ENCODE measurements at places on chromosomes 12 and 14.

DNA sequence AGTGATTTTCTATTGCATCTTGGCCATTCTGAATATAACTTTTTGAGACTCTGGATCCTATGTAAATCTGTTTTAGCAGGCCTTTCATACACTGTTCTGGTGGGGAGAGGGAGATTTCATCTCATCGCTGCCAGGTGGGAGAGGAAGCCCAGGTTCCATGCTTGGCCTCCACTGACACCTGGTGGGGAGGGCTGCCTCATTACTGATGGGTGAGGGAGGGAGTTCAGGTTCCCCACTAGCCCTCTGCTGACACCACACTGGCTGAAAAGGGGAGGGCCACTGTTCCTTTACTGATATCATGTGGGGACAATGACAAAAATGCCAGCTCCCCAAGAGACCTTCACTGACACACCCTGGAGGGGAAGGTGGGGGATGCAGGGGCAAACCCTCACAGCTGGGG, 2.4 kb upstream of the GALNT8 start:
- DNase-seq, result no peak

DNA sequence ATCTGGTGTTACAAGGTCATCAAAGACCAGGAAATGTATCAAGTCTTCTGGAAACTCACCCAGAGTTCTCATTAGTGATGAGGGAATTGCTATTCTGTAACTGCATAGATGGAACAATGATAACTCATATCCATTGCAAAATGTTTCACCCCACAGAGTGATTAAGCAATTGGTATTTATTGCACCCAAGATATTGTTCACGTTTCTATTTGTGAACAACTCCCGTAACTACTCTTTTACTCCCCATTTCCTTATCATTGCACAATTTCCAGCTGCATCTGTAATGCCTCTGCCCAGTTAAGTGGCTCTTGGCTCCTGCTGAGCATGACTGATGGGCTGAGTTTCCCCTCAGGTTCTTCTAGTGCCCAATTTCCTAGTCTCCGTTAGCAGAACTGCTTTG, 108.7 kb upstream of the PRICKLE1 start:
- DNase-seq, result peak; percentile 99

- no peak for DNase-seq
Observed at GRCh38 chr12:67068204-67068731, 200.9 kb upstream of the CAND1 start.

GRCh38 chr12:15634010-15634683, 155.0 kb downstream of the EPS8 start:
- DNase-seq, result no peak

DNA sequence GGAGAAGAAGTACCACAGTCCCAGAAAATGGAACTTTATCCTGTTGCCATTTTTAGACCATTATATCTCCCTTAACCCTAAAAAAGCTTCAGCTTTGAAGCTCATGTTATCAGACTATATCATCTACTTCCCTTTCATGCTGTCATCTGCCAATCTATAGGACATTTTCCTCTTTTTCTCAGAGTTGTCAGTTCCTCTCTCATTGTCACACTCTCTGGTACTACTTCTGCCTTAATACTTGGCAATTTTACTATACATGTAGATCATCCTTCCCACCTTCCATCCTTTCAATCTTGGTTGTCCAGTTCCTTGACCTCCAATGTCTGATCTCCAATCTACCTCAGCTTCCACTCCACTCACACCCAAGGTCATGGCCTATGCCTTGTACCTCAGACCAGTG, 57.4 kb downstream of the SLC15A5 start:
- DNase-seq, result no peak

GRCh38 chr14:95254288-95254687, 65.4 kb downstream of the CLMN start:
- DNase-seq, result no peak

DNA sequence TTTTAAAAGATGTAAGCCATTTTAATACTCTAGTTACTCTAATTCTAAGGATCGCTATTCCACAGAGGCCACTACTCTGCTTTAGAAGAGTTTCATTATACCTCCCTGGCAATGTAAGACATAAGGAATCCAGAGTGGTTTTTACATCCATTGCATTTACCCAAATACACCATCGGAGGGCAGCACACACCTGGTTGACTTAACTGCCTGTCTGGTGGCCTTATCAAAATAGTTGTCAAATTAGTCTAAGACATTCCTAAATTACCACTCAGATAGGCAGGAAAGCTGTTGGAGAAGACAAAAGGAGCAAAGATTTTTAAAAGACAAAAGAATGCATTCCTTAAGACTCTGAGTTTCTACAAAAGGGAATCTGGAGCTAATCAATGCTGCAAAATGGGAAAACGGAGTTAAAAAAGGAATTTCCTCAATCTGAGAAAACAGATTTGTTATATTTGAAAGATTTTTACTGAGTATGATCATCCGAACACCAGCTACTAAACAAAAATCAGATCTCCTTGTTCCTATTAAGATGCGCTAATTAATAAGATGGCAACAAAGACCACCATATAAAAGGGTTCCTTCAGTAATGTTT, 33.8 kb upstream of the FGD4 start:
- DNase-seq, result peak; percentile 63

GRCh38 chr12:127191129-127191528, 1075.8 kb upstream of the TMEM132C start:
- no peak for DNase-seq

GRCh38 chr14:70811050-70811449, 1.7 kb upstream of the MAP3K9 start:
- DNase-seq, result no peak

DNA sequence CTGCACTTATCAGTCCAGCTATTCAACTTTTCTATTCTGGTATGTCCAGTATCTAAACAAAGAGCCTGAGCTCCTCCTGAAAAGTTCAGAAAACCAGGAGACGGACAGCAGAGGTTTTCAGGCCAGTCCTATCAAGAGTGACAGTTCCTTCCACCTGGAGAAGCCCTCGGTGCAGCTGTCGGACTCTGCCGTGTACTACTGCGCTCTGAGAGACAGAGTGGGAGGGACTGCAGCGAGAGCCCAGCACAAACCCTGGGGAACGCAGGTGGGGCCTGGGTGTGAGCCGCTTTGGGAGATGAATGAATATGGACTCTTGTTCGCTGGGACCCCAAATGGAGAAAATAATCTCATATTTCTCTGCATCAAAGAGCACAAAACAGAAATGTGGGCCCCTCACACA, 329.8 kb upstream of the OR4E1 start:
- DNase-seq, result no peak

DNA sequence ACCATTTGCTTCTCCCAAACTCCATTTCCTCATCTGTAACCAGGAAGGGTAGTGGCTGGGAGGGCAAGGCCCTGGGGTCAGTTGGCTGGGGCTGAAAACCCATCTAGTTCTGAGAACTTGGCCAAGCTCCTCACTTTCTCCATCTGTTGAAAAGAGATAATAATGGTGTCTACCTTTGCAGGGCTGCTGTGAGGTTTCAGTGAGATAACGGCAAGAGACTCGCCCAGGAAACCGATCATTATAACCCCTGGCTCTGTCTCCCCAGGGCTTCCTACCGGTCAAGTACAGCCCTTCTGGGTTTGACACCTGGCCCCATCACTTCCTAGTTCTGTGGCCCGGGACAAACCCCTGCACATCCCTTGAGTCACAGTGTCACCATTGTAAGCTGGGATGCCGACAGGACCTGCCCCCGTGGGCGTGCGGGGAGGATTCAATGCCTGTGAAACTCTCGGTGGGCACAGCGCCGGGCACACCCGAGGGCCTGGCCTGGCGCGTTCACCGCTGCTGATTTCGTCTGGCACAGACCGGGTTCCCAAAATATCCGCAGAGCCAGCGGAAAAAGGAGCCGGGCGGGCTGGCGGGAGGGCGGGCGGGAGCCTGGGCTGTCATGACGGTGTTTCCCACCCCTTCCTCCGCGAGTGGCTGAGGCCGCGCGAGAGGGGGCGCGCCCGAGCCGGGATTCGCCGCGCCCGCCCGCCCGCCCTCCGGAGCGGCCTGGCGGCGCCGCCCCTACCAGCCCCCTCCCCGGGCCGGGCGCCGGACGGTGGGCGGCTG, 4.4 kb downstream of the KMT5A start:
- peak; percentile 23 for DNase-seq

- peak; percentile 62 for DNase-seq
Observed at GRCh38 chr14:66495218-66496098, 9.3 kb downstream of the CCDC196 start.

GRCh38 chr14:81269979-81270375, 49.2 kb upstream of the GTF2A1 start:
- no peak for DNase-seq

DNA sequence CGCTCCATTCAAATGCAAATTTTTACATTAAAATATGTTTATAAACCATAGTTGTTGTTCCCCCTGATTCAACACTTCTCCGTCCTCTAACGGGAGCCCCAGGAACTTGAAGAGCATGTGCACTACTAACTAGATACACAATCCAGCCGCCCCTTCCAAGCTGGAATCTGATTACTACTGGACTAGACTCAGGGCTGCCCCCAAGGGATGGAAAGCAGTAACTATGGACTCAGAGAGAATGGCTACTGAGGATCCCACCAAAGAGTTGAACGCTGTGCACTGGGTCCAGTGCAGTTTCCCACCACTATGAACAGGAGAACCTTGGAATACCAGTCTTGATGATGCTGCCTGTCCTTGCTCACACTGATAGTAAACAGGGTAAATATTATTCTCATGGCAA, 48.6 kb upstream of the PCNX1 start:
- no peak for DNase-seq

GRCh38 chr14:64536488-64537245, 3.9 kb upstream of the HSPA2 start:
- no peak for DNase-seq

DNA sequence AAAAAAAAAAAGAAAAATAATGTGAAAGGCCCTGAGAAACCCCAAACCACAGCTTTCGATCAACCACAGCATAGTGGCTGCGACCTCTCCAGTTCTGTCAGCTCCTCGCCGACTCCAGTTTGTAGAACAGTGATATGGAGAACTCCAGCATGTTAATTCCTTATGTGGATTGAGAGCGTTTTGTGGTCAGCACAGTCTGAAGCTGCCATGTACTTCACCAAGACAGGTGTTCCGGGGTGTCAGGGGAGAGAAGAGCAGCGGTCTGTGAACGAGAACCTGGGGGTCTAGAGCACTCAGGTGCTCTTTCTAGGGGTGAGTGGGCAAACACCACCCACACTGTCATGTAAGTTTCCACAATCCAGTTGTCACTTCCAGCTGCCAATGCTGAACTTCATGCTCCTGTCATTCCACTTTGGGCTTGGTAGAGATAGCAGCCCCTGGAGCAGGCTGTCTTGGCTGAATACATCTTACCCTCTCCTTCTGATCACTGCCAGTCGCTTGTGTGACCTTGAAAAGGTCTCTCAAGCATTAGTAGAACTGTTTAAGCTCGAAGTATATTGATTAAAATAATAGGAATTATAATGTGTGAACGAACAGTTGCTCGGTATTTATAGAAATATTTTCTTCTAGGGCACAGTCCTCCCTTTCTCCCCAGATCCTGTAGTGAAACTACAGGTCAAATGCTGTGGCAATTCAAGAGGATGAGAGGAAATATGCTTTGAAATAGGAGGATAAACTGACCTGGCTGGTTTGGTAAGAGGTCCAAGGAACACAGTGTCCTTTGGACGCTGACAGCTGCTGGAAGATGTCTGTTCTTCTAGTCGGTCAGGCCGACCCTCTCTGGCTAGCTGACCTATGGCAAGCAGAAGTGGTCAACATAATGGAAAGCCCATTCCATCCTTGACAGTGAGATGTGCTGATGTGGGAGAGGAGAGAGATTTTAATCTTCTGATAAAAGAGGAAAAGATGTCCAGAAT, 15.7 kb upstream of the MAX start:
- DNase-seq, result no peak

DNA sequence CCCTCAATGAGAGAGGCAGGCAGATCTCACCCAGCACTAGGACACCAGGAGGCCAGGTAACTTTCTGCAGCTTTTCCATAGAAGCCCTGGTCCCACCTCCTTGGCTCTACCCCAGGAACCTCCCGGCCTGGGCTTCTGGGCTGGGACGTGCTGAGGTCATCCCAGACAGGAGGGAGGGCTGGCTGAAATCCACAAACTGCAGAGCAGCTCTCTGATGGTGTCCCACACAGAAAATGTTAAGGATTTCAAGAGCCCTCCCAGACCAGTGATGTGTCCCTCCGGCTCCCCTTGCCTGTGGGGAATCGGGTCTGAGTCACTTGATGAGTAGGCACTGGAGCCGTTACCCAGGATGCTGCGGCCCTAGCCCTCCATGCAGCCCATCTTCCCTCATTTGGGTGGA, 124.1 kb downstream of the ESRRB start:
- no peak for DNase-seq

DNA sequence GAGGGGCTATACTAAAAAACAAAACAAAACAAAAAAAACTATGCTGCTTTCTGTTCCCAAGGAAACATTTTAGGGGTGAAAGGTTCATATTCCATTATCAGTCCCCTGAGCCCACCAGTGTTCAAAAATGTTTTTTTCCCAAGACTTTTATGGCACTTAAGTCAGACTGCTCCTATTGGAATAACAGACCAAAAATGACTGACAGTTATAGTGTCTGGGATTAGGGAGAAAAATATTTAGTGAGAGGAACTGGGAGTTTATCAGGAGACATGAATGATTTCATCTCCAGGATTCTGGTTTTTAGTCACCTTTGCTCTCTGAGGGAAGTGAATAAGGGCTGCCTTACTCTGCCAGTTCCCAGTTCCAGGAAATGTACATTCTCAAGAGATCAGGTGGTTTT, 68.0 kb downstream of the PDE3A start:
- no peak for DNase-seq

Data from MV-4-11 (cell line).